Activated CD4-positive, alpha-beta T cell treated with anti-CD3 and anti-CD28 coated beads, Interleukin-2, amount 10 ng/mL, durations not matched to agents 24 days and 14 days (primary cell): ENCODE measurements at places on chromosomes 12 and 14. TPM values are rescaled to one million over a fixed set of nuclear protein-coding genes. Genes with fewer than 3 reads are reported as not detected.
A peak's percentile ranks its signal among the peaks of the same experiment; 100 is the strongest.

GRCh38 chr14:78611796-78612571, 441.8 kb downstream of the NRXN3 start:
- H3K4me3 ChIP-seq, result no peak overlapping the region
- H3K4me1 ChIP-seq, result no peaks in the 10 kb centered on the region
- DNase-seq, result no peak

DNA sequence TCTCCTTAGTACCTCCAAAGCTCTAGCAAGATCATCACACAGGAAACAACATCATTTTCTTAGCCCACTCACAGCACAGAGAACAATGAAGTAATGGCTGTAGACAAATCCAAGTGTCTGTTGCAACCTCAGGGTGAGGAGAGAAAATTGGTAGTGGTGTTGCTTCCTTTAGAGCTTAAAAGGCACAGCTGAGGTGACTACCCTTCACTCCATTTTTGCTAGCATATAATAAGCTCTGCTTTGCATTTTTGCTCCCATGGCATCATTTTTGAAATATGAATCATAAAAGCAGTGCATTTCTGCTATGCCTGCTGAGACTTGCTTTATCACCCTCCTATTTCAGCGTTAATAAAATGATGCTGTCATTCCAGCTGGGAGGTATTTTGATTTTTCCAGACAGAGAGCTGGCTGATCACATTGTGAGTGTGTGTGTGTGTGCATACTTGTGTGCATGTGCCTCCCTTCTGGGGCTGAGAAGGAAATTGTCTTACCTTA, 18.5 kb upstream of the PCNX1 start:
- no peak overlapping the region for H3K4me3 ChIP-seq
- peak; percentile 68 for DNase-seq
- H3K4me1 ChIP-seq, result peaks cover 79% of the 10 kb centered on the region
- H3K36me3 ChIP-seq, result no peaks in the 10 kb centered on the region
- peak overlapping the region; percentile 17 for H3K27ac ChIP-seq

DNA sequence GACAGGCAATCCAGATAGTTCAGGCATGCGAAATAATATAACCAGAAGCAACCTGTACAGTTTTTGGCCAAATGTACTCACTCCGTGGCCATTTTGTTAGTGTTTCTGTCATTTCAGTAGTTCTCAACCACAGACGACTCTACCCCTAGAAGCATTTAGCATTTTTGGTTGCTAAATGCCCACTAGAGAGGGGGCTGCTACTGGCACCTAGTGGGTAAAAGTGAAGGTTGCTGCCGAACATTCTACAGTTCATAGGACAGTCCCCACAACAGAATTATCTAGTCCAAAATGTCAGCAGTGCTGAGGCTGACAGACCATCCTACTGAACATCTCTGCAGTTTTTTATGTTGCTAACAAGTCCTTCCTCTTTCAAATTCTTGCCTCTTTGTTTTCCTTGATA, 107.4 kb downstream of the TSHR start:
- peak; percentile 59 for DNase-seq
- H3K27ac ChIP-seq, result no peak overlapping the region
- H3K4me1 ChIP-seq, result no peaks in the 10 kb centered on the region

- H3K4me1 ChIP-seq, result peaks cover 9% of the 10 kb centered on the region
- no peak overlapping the region for H3K27ac ChIP-seq
- no peak for DNase-seq
- no peaks in the 10 kb centered on the region for H3K36me3 ChIP-seq
- no peaks in the 10 kb centered on the region for H3K27me3 ChIP-seq
- H3K4me3 ChIP-seq, result no peak overlapping the region
These were observed 187.4 kb upstream of the SLC16A7 start for GRCh38 chr12:59408431-59408830.

GRCh38 chr14:71533390-71533789, 398.8 kb upstream of the RGS6 start:
- peaks cover 15% of the 10 kb centered on the region for H3K4me1 ChIP-seq
- no peak overlapping the region for H3K4me3 ChIP-seq
- H3K27me3 ChIP-seq, result no peaks in the 10 kb centered on the region
- DNase-seq, result no peak
- H3K36me3 ChIP-seq, result peaks cover 29% of the 10 kb centered on the region
- no peak overlapping the region for H3K27ac ChIP-seq

The NPFF gene
- 0.57 TPM in 1 of 2 replicates, not detected in the other for total RNA-seq

The RASSF9 gene
- not detected in 2 replicates for total RNA-seq

The TM7SF3 gene
- total RNA-seq, result 44.0 and 51.6 TPM in 2 replicates
